ENCODE measurements at places on chromosomes 11 and 22.

DNA sequence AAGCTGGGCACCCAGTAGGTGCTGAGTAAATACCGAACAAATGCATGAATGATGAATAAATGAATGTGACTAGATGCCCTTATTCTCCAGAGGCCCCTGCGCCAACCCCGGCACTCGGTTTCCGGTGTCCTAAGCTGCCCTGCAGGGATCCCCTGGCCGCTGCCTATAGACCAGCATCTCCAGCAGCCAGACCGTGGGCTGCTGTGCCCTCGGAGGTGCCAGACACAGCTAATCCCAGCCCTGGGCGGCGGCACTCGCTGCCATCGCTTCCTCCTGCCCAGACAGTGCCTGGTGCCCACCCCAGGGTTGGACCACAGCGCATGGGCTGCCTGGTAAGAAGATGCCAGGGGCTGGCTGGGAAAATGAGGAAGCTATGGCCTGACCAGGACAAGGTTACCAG lies 15.6 kb downstream of the CREB3L1 start:
- no peak for DNase-seq

- no peak for DNase-seq
Observed at GRCh38 chr11:114171257-114172054, 111.9 kb downstream of the ZBTB16 start.

DNA sequence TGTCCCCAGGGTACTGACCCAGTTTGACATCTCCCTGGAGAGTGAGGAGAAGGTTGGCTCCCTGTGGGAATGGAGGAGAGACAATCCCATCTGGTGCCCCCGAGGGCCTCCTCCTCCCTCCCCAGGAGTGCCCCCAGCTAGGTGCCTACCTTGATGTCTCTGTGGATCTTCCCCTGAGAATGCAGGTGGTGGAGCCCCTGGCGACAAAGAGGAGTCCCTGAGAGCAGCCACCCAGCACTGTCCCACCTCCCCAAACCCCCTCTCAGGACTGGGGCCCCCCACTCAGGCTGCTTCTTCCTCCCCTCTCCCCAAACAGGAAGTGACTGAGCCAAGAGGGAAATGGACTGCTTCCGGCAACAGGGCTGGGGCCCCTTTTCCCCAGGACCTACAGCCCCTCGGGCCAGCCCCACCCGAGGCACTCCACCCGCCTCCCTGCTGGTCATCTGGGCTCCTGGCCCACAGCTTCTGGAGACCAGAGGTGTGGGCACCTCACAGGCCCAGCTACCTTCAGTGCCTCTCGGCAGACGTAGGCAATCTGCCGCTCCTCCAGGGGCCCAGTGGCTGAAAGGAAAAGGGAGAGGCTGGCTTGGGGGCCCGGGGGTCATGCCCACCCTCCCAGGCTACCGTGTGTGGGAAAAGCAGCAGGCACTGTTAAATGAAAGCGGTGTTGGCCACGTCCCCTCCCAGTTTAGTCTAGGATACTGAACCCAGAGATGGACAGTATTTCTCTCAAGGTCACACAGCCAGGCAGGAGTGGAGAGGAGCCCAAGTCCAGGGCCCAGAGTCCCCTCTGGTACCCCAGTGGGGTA lies 1.2 kb downstream of the MAP4K2 start:
- DNase-seq = no peak

DNA sequence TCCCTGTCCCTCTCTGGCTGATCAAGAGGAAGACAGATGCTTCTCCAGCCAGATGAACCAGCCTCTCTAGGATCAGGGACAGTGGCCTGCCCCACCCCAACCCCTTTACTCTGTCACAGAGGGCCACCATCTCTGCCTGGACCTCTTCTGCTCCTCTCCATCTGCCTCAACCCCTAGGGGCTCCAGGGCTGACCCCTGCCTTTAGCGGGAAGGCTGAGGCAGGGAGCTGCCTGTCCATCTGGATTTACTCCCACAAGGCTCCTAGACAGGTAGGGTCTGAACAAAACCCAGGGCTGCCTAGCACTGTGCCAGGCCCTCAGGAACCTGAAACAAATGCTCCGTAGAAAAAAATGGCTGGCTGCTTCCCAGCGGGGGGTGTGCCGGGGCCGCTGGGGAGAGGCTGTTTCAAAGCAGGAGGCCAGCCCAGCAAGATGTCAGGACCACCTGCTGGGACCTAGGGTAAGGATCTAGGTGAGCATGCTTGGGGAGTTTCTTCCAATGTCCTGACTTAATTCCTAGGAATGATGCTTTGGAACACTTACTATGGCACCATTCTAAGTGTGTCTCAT lies 3.2 kb downstream of the CHST1 start:
- no peak for DNase-seq

GRCh38 chr11:116892374-116892773 lies 55.0 kb upstream of the APOA1 start:
- DNase-seq = no peak

DNA sequence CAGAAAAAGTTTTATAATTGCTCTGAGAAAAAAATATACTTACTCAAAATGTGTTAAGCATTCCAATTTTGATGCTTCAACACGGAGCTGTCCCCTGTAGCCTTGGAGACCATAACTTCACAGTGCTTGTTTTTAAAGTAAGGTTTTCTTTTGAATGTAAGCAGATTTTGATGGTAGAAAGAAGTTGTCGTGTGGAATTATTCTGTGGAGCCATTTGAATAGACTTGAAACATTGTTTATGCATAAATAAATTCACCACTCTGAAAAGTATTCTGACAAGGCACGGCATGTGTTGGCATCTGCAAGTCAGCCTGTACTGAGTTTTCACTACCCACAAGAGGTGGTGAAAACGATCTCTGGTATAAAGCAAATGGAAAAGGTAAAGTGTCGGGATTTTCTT lies 115.5 kb downstream of the UVRAG start:
- no peak for DNase-seq

- no peak for DNase-seq
Observed at GRCh38 chr11:61671527-61671926, 8.7 kb upstream of the DAGLA start.

Data from stimulated activated CD8-positive, alpha-beta memory T cell treated with anti-CD3 and anti-CD28 coated beads, Interleukin-4, amount 100 ng/mL, for 4 hours (primary cell).